ENCODE measurements at places on chromosomes 7 and 10.

DNA sequence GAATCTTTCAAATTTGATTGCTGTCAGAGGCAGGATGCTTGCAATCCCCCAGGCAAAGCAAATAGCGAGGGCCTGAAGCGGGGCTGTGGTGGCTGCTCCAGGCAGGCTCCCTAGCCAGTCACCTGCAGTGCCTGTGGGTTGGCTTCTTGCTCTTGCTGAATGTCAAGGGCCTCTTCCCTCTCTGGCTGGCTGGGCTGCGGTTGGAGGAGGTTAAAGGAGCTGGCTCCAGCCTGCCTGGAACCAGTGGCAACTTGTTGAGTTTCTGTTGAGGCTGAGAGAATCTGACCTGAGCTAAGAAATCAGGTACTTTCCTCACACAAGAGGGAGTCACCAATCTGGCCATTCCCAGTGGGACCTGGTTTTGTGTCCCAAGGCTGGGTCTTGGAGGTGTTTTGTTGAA, 134.7 kb downstream of the TMEM178B start:
- no peak for DNase-seq

DNA sequence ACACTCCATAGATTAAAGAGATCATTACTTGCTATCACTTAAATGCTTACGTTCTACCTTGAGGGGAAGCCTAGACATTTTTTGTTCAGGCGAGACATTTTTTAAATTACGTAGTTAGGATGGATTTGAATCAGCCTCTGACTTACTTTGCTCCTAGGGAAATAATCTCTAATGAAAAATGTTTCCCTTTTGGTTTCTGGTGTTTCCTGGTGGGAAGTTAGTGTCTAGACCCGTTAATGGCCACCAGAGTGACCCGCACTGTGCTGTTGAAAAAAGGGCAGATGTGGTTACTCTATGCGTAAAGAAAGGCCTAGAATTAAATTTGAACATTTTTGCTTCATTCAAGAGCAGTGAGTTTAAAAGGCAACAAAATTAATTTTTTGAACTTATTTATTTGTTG, 3.8 kb downstream of the ZNF365 start:
- no peak for DNase-seq

GRCh38 chr7:50712252-50713122, 70.2 kb downstream of the GRB10 start:
- no peak for DNase-seq

- DNase-seq = no peak
Measured at GRCh38 chr7:150975536-150976319, 2.4 kb downstream of the KCNH2 start.

- no peak for DNase-seq
Measured at GRCh38 chr7:143849785-143850479, 52.0 kb downstream of the TCAF1 start.

DNA sequence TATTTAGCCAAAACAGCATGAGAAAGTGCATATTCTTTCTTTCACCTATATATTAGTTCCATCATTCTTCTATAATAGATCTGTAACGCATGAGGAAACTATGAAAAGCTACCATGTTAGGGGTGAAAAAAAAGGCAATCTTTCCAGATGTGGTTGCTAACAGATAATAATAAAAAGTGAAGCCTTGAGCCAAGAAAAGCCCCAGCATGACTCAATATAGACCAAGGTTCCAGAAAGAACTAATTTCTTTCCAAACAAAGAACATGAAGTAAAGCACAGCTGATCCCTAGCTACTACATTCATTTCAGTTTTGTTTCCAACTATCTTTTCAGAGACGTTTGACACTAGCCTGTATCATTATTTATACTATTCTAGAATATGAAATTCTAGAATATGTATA, 16.4 kb downstream of the ARL4A start:
- DNase-seq = no peak

DNA sequence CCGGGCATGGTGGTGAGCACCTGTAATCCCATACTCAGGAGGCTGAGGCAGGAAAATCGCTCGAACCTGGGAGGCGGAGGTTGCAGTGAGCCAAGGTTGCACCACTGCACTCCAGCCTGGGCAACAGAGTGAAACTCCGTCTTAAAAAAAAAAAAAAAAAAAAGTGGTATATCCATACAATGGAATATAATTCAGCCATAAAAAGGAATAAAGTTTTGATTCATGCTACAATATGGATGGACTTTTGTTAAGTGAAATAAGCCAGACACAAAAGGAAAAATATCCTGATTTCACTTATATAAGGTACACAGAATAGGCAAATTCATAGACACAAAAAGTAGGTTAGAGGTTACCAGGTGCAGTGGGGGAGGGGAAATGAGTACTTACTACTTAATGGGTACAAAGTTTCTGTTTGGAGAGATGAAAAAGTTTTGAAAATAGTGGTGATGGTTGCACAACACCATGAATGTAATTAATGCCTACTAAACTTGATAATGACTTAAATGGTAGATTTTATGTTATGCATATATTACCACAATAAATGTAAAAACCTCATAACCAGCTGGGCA, 53.9 kb downstream of the FGFR2 start:
- DNase-seq = no peak

DNA sequence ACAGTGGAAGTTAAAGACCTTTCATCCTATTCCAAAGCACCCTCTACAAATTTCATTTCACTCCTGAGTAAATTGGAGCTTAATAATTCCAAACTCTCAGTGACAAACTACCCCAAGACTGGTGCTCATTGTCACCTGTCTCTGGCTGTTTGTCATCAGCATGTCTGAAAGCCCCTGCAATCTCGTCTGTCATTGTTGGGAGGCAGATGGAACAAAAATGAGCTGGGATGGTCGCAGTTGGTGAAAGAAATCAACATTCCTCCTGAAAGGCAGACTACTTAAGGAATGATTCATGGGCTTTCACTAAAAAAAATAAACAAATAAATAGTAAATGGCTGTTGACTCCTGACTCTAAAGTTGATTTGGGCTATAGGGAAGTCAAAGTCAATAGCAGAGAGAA, 69.7 kb upstream of the PALS2 start:
- DNase-seq = no peak

DNA sequence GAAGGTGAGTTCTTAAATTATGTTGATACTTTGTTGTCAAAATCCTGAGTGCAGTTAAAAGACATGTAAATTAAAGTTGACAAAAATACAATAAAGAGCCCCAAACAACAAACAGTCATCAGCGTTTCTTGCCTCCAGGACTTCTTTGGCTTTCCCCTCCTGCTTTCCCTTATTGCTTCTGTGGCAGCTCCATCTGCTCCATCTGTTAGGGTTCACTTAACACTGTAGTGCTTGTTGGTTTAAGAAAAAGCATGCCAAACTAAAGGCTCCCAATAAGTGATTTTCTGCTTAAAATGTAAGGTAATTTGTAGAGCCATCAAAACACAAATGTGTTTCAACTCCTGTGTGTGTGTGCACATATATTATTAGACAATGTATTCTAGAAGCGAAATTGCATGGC, 254.3 kb upstream of the GNAI1 start:
- no peak for DNase-seq

DNA sequence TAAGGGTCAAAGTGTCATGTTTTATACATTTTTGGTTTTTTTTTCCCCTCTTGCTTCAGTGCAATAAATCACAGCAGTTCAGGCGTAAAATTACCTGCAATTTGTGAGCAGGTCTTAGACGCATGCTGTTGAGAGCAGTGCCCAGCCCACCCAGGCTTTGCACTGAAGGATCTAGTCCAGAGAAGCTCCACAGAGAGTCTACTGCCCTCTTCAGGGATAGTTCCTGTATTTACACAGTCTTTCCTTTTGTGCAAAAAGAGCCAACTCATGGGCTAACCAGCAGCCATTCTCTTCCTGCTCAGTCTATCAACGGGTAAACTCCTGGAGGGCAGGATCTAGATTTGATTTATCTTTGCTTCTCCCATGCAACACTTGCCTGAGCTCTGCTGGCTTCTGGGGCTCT, 82.2 kb upstream of the NAMPT start:
- DNase-seq = no peak

GRCh38 chr10:75097666-75098285, 13.7 kb upstream of the SAMD8 start:
- DNase-seq = no peak

GRCh38 chr10:60898321-60898720, 45.7 kb downstream of the RHOBTB1 start:
- no peak for DNase-seq

DNA sequence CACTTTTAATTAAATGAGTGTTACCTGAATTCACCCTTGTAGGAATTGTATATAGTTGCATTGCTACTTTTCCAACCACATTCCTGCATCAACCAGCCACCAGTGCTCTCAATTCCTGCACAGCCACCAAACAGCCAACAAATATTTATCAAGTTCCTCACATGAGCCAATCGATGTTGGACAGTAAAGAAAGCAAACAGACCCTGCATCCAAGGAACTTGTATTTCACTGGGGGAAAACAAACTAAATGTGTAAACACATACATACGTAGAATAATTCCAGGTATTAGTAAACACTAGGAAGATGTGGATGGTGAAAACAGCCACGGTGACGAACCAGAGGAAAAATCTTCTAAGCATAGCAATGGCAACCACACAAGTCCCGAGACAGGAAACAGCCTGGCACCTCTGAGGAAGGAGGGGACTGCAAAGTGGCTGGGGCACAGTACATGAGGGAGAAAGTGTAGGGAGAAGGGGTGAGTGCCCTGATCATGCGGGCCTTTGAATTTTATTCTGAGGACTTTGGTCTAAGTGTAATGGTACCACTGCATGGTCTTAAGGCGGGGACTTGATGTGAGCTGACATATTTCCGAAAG, 111.2 kb downstream of the XRCC2 start:
- DNase-seq = no peak

DNA sequence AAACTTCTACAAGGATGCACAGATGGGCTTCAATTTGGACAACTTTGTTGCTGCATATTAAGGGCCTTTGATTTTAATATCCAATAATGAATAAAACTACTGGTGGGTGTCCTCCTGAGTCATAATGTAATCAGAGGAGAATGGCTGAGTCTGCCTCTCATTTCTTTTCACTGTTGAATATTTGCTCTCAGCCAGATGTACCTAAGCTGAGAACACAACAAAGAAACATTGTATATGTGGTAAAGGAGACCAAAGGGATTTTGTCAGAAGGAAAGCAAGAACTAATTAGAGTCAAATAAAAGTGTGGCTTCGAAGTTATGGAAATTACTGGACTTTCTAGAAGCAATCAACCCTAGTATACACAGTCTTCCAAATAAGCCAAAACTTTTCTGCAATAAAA, 131.0 kb upstream of the BET1 start:
- no peak for DNase-seq

DNA sequence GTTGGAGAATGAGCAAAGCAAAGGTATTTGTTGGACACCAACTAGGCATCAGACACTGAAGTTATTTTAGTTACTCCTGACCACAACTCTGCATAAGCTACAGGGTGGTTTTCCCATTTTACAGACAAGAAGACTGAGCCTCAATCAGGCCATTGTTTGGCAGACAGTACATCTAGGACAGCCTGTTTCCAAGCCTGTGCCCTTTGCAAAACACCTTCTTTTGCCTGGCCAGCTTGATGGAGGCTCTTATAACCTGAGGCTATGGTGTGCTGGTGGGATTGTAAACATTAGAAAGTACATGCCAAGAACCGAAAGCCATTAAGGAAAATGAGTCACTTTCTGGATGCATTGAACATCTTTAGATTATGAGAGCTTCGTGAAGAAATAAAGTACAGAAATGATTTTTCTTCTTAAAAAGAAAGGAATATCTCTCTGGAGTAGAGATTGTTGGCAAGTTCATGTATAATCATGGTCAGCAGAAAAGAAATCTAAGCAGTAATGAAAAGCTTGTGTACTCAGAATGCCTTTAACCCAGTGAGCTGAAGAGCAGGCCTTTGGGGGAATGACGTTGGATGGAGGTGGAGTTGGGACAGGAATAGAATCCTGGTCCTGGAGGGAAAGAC, 140.6 kb downstream of the KIAA1217 start:
- DNase-seq = no peak

DNA sequence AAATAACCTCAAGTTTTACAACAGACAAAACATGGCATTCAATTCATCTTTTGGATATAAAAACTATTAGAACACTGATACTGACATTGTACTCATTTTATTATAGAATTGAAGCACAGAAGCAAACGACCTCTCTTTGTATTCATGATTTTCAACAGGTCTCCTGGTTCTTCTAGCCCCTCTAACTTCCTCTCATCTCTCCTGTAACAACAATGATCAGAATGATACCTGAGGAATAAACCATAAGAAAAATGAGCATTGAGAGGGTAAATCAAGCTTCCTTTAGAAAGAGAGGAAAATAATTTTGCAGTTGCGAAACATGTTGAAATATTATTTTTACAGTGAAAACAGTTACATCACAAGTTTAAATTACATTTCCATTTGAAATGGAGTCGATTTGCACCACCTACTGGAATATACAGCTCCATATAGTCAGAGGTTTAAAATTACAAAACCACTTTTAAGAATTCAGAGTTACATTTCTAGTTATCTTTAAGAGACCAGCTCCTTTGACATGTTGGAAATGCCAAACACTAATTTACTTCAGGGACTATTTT, 17.5 kb upstream of the TEX36 start:
- DNase-seq = no peak
